Activated CD8-positive, alpha-beta memory T cell treated with anti-CD3 and anti-CD28 coated beads for 4 hours (primary cell): ENCODE measurements at places on chromosomes 7 and 10.

DNA sequence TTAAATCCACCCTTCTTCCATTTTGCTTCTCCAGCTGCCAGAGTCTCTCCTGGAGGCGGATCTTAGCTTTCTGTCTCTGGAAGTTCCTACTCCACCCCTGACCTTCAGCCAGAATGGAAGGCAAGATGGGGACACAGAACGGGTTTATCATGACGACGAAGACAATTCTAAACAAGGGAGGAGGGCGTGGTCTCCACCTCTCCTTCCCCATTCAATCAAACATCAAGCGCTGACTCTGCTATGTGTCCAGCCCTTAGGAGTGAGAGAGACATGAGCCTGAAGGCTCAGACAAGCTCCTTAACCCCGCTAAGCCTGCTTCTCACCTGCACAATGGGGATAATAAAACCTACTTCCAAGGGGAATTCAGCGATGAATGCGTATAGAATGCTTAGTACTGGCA lies 3.1 kb downstream of the CYP17A1 start:
- no peak for DNase-seq

DNA sequence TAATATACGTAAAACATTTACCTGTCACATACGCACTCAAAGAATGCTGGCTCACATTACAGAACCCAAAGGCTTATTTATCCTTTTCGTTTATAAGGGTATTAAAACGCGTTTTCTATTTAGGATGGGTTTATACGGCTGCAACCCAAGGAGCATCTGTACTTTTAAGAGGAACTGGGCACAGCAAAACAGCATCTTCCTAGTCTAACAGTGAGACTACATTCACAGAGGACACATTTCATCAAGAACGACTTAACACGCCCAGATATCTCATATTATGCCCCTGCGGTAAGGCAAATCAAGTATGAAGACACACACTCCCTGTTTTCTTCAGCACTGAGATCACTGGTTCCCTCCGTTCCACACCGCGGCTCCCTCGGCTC lies 533 bp upstream of the DMTF1 start:
- no peak for DNase-seq

- no peak for DNase-seq
Measured at GRCh38 chr10:131934769-131935168, 34.0 kb downstream of the PPP2R2D start.

DNA sequence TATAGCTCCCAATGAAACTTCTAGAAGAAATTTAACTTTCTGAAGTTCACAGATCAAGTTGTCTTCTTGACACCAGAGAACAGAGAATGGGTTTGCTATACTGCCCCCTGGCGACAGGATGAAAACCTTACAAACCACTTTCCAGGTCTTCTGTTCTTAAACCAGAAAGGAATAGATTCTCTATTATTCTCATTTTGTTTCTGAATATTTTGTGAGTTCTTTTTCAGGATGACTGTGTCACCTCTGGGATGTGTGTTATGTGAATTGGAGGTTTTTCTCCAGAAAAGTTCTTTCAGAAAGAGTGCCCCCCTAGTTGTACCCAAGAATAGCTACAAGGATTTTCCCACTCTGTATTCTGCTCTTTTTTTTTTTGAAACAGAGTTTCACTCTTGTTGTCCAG lies 6.3 kb downstream of the IFT22 start:
- peak; percentile 10 for DNase-seq
